T-helper 9 cell (primary cell): ENCODE measurements at places on chromosomes 2 and 18.

- DNase-seq = no peak
Observed at GRCh38 chr2:233142355-233142897, 82.3 kb downstream of the INPP5D start.

DNA sequence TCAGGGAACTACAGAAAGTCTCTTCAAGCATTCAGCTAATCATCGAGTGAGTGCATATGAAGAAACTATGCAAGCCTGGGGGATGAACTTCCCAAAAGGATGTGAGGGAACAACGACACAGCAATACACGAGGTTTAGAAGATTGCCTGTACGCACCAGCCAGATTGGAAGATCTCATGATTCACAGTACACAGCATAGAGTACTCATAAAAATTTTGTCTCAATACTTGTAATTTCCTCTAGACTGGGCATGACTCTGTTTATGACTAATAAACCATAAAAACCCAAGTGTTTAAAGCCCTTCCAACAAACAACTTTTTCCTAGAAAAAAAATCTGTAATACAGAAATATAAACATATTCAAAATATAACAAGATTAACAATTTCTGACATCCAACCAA lies 279.7 kb downstream of the KCNJ3 start:
- no peak for DNase-seq

- no peak for DNase-seq
Observed at GRCh38 chr2:6975988-6976387, 58.8 kb downstream of the RNF144A start.

DNA sequence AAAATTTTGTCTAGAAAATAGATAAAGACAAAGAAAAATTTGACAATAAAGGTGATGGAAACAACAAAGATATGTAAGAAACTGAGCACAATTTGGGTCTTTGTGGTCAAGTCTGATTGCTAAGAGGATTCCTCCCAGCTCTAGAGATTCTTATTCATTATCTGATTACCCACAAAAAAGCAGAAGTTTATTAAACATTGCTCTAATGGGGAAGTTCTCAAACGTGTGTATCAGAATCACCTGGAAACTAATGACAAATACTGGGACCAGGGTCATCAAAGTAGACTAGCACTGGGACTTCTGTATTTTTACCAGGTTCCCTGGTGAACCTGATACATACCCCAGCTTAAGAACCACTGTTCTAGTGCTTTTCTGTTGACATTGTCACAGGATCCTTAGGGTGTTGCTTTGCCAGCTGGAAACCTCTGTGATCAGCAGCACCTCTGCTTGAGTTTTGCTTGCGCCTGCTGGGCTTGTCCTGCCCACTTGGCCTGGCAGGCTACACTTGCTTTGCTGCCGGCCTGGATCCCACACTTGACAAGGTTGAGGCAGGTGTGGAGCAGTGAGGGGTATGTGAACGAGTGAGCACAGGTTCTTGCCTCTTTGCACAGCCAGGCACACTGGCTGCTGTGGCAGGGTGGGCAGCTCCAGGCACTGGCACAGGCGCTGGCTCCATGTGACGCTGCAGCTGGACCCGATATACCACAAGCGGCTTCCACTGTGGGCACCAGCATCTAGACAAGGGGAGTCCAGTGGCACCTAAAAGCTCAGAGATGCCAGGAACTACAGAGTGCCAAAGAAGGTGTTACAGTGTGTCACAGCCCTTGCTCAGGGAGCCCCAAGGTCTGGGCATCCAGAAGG lies 6.2 kb upstream of the GORASP2 start:
- no peak for DNase-seq

GRCh38 chr18:24417480-24417879 lies 9.0 kb upstream of the IMPACT start:
- no peak for DNase-seq

- DNase-seq = no peak
Observed at GRCh38 chr2:63055226-63056106, 4.8 kb downstream of the OTX1 start.
